CD4-positive, alpha-beta T cell treated with Interferon alpha-2 for 1 hour (primary cell): ENCODE measurements at places on chromosomes 12 and 14.

- DNase-seq, result no peak
These were observed 1154.7 kb upstream of the FLRT2 start for GRCh38 chr14:84375235-84375634.

DNA sequence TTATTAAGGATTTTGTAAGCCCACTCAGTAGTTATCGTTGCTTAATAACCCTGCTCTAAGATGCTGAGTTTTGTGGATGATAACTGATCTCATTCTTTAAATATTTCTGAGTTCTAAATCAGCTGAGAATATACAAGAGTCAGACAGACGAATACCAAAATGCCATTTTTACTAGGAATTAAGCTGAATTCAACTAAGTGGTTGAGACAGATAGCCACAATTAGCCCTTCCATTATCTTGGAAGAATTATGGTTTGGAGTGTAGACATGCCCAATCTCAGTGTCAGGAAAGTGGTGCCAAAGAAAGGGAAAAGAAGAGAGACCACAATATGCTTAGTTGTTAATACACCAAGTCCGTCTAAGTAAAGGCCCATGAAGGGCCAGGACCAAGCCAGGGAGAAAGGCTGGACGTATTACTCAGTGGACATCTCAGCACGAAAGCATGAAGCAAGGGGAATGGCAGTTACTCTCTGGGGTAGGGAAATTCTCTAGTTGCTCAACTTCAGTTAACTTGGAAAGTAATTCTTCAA lies 58.6 kb downstream of the KCNA5 start:
- no peak for DNase-seq

- no peak for DNase-seq
These were observed 26.3 kb upstream of the CPM start for GRCh38 chr12:68959143-68959858.

GRCh38 chr12:132014092-132014914 lies 64.6 kb downstream of the EP400 start:
- no peak for DNase-seq

- no peak for DNase-seq
These were observed 20.2 kb downstream of the P2RX2 start for GRCh38 chr12:132638541-132639408.
